ENCODE measurements at places on chromosomes 7 and 10. TPM values are rescaled to one million over a fixed set of nuclear protein-coding genes. Genes with fewer than 3 reads are reported as not detected.

- no peak for DNase-seq
These were observed 932.4 kb upstream of the LRRTM3 start for GRCh38 chr10:65993451-65993850.

GRCh38 chr7:133812877-133813276 is 314.3 kb upstream of the LRGUK start:
- DNase-seq: no peak

GRCh38 chr7:153245809-153246208 is 486.3 kb downstream of the ACTR3B start:
- DNase-seq: no peak

- DNase-seq: peak; percentile 73
These were observed 83.2 kb upstream of the KIF5B start for GRCh38 chr10:32139223-32140073.

- DNase-seq: no peak
These were observed 33.7 kb downstream of the ZMIZ1 start for GRCh38 chr10:79102498-79102874.

GRCh38 chr10:103854265-103854685 is 1.1 kb downstream of the SH3PXD2A start:
- no peak for DNase-seq

The SLC18A3 gene
- not detected for total RNA-seq

The SPDYE16 gene
- not detected for total RNA-seq

DNA sequence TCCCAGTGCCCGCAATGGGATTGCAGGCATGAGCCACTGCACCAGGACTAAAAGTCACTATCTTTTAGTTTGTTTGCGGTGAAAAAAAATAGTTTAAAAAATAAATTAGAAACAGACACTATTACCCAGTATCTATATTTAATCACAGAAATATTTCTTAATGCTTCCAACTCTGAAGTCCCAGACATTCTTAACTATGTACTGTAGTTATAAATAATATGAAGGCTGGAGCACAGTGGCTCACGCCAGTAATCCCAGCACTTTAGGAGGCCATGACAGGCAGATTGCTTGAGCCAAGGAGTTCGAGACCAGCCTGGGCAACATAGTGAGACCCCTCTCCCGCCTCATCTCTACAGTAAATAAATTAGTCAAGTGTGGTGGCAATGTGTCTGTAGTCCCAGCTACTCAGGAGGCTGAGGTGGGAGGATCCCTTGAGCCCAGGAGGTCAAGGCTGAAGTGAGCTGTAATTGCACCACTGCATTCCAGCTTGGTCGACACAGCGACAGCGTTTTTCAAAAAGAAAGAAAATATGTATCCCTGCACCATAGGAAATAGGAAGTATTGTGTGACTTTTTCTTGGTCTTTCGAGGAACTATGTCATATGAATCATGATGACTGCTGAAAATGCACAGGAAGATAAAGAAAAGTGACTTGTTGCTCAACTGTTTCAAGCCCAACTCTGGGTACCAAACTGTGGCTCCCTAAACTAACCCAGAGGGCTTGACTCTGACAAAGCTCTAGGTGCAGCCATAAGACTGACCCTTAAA is 74.9 kb upstream of the STEAP1B start:
- no peak for DNase-seq

DNA sequence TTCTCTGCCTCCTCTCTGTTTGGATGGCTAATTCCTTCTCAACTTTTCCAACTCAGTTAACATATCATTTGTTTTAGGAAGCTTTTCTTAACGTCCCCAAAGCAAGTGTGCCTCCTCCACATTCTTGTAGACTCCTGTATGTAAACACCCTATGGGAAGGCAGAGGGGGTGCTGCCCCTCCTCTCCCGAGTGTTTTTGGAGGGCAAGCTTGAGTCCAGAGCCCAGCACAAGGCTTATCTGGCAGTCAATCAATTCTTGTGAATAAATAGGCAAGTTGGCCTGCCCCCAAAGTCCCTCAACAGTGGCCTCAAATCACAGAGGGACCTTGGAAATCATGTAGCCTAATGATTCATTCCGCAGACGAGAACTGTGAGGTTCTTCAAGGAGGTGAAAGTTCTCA is 305.6 kb downstream of the RPS24 start:
- no peak for DNase-seq

Measured in glomerular endothelial cell (primary cell).